ENCODE measurements at places on chromosomes 1 and 21. TPM values are rescaled to one million over a fixed set of nuclear protein-coding genes. Genes with fewer than 3 reads are reported as not detected.

- DNase-seq = no peak
Measured at GRCh38 chr1:161779393-161779792, 13.3 kb downstream of the ATF6 start.

The RSPH1 gene
- not detected for total RNA-seq

- DNase-seq = no peak
Measured at GRCh38 chr1:201773764-201774163, 55.2 kb upstream of the IPO9 start.

- no peak for DNase-seq
Measured at GRCh38 chr1:210358626-210359025, 29.9 kb downstream of the HHAT start.

- no peak for DNase-seq
Measured at GRCh38 chr1:233389169-233389568, 61.6 kb downstream of the MAP3K21 start.

DNA sequence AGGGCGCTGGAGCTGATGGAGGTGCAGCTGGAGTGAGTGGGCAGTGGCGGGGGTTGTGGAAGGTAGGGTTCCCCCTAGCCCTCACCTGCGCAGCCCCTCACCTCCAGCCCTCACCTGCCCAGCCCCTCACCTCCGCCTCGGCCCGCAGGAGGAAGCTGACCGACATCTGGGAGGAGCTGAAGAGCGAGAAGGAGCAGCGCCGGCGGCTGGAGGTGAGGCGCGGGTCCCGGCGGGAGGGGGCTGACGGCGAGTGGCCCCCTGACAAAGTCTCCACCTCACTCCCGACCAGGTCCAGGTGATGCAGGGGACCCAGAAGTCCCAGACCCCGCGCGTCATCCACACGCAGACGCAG, 2.7 kb downstream of the EVA1B start:
- DNase-seq = no peak

The FH gene
- total RNA-seq = 23.7 TPM

The CRP gene
- total RNA-seq = not detected

The FCRL5 gene
- 0.21 TPM for total RNA-seq

The GIPC2 gene
- 1.6 TPM for total RNA-seq

GRCh38 chr1:54464031-54464476, 57.9 kb upstream of the SSBP3 start:
- DNase-seq = no peak

The MCM3AP gene
- 101 TPM for total RNA-seq

GRCh38 chr21:35136586-35137219, 87.6 kb upstream of the RUNX1 start:
- no peak for DNase-seq

Data from thoracic aorta (tissue), 2 donors.